ENCODE measurements at places on chromosomes 6 and 20.

DNA sequence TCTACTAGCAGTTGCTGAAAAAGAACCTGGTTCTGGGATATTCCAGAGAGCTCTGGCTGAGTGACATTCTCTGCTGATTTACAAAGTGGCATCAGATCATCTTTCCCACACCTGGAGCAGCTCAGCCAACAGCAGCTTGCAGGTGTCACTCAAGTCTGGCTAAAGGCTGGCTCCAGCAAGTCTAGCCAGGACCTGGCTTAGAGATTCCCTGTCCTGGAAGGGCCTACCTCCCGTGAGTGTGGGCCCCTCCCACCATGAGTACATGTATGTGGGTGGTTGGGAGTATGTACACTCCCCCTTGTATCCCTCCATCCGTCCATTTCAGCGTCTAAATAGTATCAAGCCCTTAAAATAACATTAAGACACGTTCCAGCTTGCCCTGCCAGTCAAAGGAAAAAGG is 539.3 kb upstream of the ID4 start:
- no peak for DNase-seq

GRCh38 chr20:22366631-22367030 is 217.7 kb downstream of the FOXA2 start:
- DNase-seq: no peak

- DNase-seq: no peak
Measured at GRCh38 chr6:45721665-45722064, 294.0 kb downstream of the CLIC5 start.

- no peak for DNase-seq
Measured at GRCh38 chr20:59144179-59144830, 19.3 kb upstream of the ZNF831 start.

DNA sequence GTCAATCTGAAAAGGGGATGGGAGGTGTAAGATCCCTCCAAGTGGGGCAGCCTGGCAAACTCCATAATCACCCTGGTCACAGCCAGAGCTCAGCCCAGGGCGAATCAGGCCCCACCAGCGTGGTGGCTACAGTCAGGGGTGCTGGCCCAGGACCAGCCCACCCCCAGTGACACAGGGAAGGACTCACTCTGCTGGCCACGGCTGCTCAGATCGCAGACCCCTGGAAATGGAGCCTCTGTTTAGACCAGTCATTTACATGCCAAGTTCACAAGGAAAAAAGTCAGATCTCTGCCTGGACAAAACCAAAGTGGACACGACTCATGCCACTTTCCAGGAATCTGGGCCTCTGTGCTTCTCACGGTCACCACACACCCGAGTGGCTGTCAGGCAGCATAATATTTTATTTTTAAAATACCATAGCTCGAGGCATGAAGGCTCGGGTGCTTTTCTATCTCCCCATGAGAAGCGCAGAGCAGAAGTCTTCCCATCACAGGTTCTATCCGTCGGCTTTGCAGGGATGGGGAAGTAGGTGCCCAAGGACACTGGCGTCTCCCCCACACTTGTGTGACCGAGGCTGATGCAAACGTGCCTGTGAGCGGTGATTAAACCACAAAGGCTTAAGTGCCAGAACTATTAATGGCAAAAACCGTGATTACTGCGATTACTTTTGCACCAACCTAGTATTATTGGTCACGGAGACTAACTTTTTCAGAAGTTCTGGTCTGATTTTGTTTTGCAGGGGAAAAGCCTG is 13.0 kb downstream of the PXDC1 start:
- no peak for DNase-seq

DNA sequence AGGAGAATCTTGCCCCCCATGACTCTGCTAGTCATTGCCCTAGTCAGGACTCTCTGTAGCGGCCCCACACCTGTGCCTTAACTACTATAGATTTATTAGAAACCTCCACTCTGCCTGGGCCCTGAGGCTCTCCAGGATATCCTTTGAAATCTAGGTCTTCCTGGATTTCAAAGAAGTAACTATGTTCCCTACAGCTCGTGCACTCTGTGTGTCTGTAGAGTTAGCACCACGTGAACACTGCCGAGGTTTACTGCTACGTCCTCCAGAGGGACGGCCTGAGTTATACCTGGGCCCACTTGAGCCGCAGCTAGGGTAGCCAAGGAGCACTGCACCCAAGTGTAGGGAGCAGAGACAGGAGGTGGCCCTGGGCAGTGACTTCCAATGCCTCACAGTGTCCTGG is 19.8 kb downstream of the GLP1R start:
- DNase-seq: no peak

DNA sequence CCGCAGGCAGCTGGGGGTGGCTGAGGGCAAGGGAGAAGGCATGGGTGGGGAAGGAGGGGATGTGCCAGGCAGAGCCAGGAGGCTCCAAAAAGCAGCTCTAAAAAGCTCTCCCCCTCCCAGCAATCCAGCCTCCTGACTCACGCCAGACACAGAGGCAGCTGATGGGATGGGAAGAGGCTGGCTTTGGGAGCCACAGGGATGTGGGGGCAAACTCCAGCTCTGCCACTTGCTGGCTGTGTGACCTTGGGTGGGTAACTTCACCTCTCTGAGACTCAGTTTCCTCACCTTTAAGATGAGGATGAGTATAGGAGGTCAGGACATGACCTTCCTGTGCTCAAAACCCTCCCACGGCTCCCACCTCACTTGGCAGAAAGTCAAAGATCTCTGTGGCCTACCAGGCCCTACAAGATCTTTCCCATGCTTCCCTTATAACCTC is 148.9 kb downstream of the CEBPB start:
- DNase-seq: no peak

DNA sequence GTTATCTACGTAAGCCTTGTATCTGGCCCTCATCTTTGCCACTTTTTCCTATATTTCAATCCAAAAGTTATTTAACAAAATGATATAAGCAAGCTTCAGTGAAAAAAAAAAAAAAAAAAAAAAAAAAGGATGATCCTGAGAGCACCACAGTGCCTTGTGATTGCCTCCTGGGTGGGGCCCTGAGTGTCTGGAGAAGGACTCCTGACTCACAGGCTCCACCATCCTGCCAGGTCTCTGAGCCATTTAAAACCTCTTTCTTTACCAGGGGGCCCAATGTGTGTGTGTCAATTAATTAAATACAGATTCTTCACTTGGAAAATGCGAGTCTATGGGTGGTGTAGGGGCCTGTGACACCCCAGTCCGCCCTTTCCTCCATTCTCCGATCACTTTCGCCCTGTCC is 105.2 kb downstream of the SMOC2 start:
- no peak for DNase-seq

DNA sequence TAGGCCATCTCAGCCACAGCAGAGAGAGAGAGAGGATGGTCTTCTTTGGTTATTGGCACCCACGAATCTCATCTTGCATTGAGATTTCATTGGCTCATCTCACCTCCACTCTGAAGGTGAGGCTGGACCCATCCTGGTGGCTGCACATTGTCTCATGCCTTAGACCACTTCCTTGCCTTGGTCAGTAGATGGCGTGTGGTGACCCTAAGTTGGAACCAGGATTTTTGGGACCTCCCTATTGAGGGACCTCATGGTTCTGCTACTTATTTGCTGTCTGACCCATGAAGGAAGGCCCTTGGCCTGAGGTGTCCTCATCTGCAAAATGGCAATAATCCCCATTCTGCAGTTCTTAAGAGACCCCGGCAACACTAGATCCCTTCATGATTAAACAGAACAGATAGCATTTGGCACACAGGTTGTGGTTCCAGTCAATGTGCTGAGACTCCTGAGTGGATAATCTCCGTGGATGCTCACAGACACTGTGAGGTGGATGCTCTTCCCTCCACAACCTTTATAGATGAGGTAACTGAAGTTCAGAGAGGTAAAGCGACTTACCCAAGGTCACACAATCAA is 21.5 kb upstream of the AAR2 start:
- DNase-seq: no peak

DNA sequence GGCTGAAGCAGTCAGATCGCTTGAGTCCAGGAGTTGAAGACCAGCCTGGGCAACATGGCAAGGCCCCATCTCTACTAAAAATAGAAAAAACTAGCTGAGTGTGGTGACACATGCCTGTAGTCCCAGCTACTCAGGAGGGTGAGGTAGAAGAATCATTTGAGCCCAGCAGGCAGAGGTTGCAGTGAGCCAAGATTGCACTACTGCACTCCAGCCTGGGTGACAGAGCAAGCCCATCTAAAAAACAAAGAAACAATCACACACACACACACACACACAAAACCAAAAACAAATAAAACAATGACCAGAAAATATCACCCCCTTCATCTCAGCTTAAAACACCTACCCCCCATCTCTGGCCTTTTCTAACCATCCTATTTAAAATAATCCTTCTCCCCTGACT is 68.0 kb downstream of the BTBD9 start:
- no peak for DNase-seq

DNA sequence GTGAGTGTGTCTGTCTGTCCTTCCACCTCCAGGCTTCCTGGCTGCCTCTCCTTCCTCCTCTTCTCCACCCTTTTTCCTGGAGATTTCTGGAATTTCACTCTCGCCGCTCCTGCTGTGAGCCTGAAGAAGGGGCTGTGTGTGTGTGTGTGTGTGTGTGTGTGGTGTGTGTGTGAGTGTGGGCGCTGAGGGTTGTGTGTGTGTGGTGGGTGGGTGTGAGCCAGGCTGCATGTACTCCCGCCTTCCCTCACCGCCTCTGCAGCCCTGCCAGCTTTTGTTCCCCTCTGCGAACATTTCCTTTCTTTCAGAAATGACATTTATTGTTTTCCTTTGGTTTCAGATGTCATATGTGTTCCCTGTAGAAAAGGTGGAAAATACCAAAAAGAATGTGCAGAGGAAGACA is 76.0 kb downstream of the SRC start:
- no peak for DNase-seq

- no peak for DNase-seq
Measured at GRCh38 chr6:151300267-151300991, 60.7 kb downstream of the AKAP12 start.

DNA sequence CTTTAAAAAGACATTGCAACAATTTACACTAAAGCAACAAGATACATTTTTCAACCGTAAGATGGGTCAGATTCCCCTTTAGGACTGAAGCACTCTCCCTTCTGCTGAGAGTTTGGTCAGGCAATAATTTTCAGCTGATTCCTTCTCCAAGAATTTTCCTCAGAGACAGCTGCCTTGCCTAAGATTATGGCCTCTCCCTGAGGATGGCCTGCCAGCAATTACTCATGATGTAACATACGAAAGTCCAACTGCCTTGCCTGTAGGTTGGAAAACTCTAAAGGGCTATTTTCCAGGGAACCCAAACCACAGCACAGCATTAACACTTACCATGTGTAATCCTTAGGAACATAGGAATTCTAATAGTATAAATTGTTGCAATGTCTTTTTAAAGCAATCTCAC is 229.1 kb upstream of the FLRT3 start:
- peak; percentile 43 for DNase-seq

DNA sequence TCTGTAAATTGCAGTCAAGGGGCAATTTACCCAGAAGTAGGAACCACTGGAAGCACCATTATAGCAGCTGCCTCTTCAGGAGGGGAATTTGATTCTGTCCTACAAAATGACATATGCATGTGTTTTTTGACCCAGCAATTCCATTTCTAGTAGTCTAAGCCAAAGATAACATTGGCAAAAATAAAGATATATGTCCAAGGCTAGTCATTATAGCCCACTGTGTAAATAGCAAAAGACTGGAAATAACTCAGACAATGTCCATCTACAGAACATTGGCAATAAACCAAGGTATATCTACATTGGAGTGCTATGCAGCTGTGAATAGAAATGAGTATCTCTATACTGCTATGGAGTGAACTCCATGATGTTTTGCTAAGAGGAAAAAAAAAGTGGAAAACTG is 12.5 kb upstream of the PANK2 start:
- DNase-seq: no peak

DNA sequence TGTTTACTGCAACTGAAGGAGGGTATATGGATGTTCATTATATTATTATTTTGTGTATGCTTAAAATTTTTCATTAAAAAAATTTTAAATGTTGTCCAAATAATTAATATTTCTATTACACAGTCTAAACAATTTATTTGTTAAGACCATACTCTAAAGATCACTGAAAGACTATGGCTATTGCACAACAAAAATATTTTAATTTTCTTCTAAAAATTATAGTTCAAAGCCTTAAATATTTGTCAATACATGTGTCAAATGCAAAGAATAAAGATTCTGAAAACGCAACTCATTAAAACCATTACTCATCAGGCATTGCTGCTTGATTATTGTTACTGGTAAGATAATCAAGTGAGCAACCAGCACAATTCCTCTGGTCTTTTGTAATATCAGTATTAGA is 2.2 kb downstream of the MMS22L start:
- no peak for DNase-seq

DNA sequence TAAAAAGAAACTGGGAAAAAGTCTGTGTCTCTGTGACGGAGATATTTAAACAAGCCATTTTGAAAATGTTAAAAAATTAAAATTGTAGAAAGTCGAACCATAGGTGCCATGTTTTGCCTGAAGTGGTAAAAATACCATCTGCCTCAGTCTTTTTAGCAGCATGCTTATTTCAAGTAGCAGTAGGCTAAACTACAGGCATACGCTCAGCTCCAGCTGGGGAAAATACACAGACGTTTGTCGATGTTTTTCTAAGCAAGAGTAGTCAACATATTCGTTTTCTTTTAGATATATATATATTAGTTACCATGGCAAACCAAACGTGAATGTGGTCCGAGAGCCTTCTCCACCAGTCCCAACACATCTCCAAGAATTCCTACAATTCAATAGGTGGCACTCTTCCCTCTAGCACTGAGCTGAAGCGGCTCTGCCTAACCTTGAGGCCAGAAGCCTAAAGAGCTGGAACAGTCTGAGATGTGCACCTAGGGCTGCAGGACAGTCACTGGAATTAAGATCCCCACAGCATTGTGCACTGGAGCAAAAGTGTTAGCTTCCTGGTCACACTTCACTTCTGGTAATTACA is 70.2 kb upstream of the BEND3 start:
- DNase-seq: no peak

- no peak for DNase-seq
Measured at GRCh38 chr6:2680264-2680922, 70.3 kb downstream of the MYLK4 start.

DNA sequence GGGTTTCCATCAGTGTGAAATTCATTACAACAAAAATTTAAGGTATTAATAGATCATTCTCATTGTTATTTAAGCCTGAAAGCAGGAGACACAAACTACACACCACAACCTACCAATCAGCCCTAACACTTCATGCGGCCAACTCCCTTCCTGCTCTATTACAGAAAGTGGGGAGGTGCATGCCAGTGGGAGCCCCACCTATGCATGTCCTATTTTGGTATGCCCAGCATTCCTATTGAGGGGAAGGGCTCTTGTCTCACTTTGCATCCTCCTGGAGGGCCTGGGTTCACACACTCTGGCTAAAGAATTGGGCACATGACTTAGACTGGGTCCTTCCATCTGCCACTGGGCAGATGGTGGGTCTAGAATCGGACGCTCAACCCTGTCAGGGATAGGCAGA is 450.0 kb downstream of the PTPRT start:
- DNase-seq: no peak

- DNase-seq: no peak
Measured at GRCh38 chr6:25007269-25007699, 71.5 kb upstream of the RIPOR2 start.
